T-helper 2 cell (primary cell): ENCODE measurements at places on chromosomes 3 and 15.

DNA sequence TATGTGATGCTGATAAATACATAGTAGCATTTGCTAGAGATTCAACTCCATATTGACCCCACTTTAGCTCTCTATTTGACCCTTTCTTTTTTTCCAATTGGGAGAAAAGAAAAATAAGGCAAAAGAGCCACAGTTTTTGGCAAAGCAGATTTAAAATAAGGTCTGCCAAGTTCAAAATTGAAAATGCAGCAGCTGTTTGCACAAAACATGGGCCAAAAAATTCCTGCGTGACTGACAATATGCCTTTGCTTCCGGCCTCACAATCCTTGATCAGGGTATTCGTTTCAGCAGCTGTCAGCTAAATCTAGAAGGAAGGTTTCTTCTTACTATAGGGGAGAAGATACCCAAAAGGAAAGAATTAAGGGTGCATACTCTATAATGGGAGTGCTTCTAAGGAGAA, 563.5 kb upstream of the CCDC54 start:
- no peak for DNase-seq

- no peak for DNase-seq
These were observed 8.4 kb downstream of the CDAN1 start for GRCh38 chr15:42728560-42728959.

- DNase-seq: no peak
These were observed 54.0 kb downstream of the TAFA4 start for GRCh38 chr3:68878322-68878721.

DNA sequence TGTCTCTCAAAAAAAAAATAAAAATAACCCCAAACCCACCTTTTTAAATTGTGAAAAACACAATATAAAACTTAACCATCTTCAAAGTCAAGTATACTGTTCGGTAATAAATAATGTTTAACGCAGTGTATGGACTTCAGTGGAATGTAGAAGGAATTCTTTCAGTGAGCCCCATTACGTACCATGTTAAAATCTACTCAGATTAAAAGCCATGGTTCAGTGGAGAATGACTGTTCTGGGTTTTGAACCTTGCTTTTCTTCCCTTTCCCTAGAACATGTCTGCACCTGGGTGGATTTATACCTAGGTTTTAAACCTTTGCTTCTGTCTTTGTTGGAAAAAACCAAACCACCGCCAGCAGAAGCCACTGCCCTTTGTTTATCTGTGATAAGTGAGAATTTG, 27.5 kb downstream of the DAG1 start:
- no peak for DNase-seq

GRCh38 chr3:58271901-58272501, 34.0 kb upstream of the RPP14 start:
- DNase-seq: no peak

- no peak for DNase-seq
These were observed 104.6 kb upstream of the SLC6A6 start for GRCh38 chr3:14297784-14298236.

- DNase-seq: no peak
These were observed 23.6 kb downstream of the NR2F2 start for GRCh38 chr15:96353930-96354730.

DNA sequence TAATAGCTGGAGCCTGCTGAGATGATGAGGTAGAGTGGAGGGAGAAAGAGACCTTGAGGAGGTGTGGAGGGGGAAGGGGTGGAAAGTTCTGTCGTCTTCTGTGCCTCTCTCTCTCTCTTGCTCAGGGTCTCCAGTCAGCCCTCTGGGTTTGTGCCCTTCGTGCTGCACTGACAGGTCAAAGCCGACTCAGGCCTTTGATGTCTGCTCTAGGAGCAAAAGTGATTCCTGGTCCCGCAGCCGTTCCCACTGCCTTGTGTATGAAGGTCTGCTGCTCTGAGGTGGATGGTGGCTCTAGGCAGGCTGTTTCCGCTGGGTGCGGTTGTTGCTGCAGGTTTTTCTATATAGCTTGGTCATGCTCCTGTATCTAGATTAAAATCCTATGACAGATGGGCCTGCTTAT, 89.4 kb downstream of the IGF1R start:
- DNase-seq: no peak
